ENCODE measurements at places on chromosomes 4 and X.

GRCh38 chr4:142549726-142550463 lies 296.2 kb downstream of the INPP4B start:
- no peak overlapping the region for H3K4me3 ChIP-seq
- no peaks in the 10 kb centered on the region for H3K36me3 ChIP-seq

- no peaks in the 10 kb centered on the region for H3K4me1 ChIP-seq
- no peak overlapping the region for H3K4me3 ChIP-seq
- DNase-seq: no peak
- no peak overlapping the region for H3K27ac ChIP-seq
These were observed 155.9 kb upstream of the CENPE start for GRCh38 chr4:103354006-103354405.

GRCh38 chr4:155587766-155588165 lies 78.9 kb upstream of the GUCY1A1 start:
- H3K4me3 ChIP-seq: no peak overlapping the region
- no peaks in the 10 kb centered on the region for H3K4me1 ChIP-seq
- H3K27ac ChIP-seq: no peak overlapping the region
- H3K27me3 ChIP-seq: no peaks in the 10 kb centered on the region

DNA sequence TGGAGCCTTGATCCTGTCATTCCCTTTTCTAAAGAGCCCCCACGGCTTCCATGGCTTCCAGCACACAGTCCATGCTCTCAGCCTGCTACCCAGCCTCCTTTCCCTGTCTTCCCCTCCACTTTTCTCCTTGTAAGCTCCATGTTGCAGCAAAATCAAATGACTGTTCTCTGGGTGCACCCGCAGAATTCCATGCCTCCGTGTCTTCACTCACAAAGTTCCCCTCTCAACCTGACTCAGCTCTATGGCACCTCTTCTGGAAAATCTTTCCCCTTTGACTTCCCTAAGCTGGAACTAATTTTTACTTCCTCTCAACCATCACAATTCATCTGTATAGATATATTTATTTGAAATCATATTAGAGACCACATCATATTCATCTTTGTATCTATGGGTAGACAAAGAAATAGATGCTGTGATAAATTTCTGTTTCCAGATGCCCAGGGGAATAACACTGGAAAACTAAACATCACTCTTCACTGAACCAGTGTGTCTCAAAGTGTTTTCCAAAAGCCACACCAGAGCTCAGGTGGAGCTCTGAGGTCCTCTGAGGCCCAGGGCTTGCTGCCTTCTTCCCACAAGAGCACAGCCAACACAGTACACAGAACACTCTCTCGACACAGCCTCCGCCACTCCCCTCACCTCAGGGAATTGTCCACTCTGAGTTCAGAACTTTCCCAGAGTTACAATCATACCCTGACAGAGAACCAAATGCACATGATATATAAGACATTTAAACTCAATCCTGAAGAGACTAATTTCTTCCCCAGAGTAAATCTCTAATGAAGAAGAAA lies 3.3 kb downstream of the SETD7 start:
- no peak overlapping the region for H3K4me3 ChIP-seq
- peaks cover 10% of the 10 kb centered on the region for H3K4me1 ChIP-seq
- H3K27me3 ChIP-seq: no peaks in the 10 kb centered on the region
- DNase-seq: no peak
- no peaks in the 10 kb centered on the region for H3K36me3 ChIP-seq

DNA sequence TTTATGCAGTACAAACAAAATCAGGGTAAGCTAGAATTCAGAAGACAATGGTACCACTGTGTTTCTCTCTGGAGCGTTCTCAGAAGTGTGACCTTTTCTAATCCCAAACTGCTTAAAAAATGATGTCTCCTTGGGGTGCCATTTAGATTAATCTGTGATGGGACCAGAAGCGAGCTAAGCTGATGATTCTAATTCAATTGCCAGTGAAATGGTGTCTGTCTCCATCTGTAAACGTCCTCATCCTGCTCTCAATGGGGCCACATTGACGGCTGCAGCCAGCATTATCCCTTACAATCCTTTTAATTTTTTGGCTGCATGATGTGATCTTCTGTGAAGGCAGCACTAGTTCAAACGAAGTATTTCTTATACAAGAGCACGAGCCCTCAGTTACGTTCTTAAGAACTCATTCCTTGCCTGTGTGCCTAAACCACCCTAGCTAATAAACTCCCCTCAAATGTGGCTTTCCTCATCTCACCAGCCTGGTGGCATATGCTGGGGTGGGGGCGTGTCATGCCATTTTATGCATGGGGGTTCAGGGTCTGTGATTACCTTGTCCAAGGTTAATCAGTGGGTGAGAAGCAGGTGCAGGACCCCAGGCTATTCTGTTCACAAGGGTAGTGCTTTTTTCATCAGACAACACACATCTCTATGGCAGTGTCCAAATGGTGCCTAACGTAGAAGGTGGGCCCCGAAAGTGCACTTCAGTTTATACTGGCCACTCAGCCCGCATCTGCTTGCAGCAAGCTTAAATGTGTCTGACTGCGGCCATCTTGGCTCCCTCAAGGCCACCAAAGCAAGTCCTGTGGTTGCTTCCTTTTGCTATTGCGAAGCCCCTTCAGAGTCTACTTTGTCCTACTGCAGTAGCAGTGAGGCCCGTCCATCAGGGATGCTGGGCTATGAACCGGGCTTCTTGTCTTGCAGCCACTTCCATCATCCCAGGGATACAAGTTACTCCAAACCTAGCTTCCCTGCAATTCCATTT lies 45.7 kb upstream of the SLC2A9 start:
- no peak for DNase-seq
- no peaks in the 10 kb centered on the region for H3K36me3 ChIP-seq
